ENCODE measurements at places on chromosomes 5 and 9.

GRCh38 chr9:83708515-83709158, 879 bp upstream of the UBQLN1 start:
- DNase-seq, result peak; percentile 68

DNA sequence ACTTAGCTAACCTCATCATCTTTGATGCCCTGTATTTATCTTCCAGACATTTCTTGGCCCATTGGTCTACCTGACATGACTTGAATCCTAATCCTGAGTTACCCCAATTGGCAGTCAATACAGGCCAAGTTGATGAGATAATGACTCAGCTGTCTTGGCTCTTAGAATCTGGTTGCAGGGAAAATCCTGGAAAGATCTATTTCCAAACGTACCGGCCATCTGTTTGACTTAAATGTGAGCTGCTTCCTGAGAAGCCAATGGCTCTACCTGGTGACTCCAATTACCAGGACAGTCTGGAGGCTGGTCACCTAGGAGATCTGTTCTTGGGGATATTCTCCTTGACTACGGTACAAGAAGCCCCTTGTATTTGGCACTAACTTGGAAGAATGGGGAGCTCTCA, 475.2 kb upstream of the BRINP1 start:
- DNase-seq, result no peak

DNA sequence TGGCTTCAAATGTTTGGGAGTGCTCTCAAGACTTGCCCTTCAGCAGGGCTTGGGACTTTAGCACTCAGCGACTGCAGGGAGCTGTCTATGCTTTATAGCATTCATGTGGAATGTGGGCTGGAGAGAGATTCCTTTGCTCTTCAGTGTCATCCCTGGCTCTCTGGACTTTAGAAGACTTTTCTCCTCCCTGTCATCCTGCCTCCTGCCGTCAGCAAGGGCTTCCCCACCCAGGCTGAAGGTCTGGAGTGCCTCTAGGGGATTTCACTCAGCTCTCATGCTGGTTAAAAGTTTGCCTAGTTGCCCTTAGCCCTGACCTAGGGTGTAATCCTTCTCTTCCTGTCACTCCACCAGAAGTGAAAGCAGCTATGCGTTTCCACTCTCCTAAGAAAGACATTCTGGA, 210.9 kb downstream of the FRMD3 start:
- no peak for DNase-seq

DNA sequence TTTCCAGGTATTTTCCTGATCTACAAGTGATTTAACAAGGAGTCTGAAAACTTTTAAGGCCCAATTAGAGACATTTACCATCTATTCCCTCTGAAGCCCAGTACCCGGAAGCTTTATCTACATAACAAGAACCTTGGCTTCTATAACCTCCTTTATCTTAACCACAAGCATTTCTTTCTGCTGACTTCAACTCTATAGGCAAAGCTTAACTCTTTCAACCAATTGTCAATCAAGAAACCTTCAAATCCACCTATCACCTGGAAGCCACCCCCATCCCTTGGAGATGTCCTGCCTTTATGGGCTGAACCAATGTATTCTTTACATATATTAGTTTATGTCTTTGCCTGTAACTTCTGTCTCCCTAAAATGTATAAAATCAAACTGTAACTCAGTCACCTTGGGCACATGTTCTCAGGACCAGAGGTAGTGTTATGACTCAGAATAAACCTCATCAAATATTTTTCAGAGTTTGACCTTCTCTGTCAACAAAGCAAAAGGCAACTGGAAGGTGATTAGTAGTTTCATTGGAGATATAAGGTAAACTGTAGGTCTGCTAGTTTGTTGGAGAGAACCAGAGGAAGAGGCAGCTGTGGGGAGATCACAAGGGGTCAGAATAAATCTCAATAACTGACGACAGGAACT, 13.0 kb upstream of the RIMOC1 start:
- DNase-seq, result no peak

DNA sequence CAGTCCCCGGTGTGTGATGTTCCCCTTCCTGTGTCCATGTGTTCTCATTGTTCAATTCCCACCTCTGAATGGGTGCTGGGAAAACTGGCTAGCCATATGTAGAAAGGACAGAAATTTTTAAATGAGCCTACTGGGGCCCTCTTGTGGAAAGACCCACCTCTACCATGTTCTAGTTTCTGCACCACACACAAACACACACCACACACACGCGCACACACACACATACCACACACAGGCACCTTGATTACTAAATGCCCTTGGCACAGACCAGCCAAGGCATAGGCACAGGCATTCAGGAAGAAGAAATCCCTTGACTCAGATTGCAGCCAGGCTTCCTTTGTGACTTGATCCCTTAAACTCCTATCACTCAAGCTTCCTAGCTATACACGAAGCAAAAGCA, 60.5 kb downstream of the SIL1 start:
- DNase-seq, result peak; percentile 48

DNA sequence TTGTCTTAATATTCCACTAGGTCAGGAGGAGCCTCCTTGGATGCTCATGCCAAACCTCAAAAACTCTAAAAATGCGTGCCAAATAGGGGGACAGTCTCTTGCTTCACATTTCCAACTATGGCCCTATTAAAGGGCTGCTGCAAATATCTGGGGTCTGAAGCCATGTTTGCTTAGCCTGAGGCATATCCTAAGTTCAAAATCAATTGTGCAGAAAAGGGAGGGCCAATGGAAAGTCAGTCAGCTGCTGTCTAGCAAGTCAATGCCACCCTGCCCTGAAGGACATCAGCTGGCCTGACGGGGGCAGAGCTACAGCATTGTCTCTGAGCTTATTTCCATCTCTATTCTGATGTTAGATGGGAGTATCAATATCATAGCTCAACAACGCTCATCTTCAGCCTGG, 93.6 kb downstream of the SH3TC2 start:
- DNase-seq, result no peak

GRCh38 chr9:3858961-3859360, 333.2 kb upstream of the RFX3 start:
- no peak for DNase-seq

DNA sequence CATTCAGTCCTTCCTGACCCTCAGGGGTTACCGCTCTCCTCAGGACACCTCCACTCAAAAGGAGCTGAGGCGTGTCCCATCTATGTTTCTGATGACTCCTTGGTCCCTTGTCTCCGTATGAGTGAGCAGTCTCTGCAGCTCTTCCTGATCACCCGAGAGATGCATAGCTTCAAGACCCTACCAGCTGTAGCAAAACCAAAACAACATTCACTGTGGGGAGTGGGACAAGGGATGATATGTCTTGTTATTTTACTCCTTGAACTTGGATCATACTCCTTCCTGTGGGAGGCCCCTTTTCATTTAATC, 14.4 kb downstream of the GLDC start:
- no peak for DNase-seq

- no peak for DNase-seq
Observed at GRCh38 chr5:151781201-151781600, 9.4 kb downstream of the G3BP1 start.

GRCh38 chr9:69325409-69326212, 596 bp downstream of the ENTREP1 start:
- no peak for DNase-seq

DNA sequence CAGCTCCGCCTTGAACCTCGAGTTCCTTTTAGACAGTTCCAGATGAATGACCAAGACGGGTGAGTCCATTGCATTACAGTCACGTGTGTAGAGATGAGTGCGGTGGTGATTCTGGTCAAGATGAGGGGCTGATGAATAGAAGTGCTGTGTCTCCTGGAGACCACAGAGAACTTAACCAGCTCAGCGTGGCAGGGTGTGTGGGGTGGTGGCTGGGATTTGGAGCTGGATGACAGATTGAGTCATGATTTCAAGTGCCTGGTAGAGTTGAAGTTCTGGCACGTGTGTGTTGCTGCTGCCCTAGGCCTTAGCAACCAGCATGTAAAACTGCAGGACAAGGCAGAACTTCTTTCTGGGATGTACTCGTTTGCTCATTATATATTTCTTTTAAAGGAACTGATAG, 53.3 kb downstream of the PRRC2B start:
- no peak for DNase-seq

DNA sequence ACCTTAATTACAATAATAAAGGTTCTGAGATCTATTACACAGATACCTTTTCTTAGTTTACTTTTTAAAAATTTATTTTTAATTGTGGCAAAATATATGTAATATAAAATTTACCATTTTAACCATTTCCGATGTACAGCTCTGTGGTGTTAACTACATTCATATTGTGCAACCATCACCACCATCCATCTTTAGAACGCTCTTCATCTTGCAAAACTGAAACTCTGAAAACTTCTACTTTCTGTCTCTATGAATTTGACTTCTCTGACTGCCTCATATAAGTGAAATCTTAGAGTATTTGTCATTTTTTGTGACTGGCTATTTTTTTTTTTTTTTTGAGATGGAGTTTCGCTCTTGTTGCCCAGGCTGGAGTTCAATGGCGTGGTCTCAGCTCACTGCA, 26.8 kb downstream of the WWC1 start:
- no peak for DNase-seq

GRCh38 chr5:1973391-1974013, 90.8 kb upstream of the IRX4 start:
- no peak for DNase-seq

DNA sequence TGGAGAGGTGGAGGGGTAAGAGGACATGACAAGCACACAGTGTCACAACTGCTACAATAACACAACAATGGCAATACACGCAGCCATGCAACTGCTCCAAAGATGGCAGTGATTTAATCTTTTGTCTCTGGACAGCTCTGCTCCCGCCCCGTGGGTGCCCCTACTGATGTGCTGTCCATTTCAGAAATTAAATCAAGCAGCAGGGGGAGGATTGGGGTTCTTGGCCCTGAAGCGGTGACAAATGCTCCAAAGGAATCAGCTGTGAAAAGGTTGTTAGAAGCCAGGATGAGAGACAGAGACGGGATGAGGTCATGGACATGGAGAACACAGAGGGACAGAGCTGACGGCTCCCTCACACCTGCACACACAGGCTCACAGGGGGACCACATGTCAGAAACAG, 22.6 kb downstream of the CNTFR start:
- DNase-seq, result no peak

DNA sequence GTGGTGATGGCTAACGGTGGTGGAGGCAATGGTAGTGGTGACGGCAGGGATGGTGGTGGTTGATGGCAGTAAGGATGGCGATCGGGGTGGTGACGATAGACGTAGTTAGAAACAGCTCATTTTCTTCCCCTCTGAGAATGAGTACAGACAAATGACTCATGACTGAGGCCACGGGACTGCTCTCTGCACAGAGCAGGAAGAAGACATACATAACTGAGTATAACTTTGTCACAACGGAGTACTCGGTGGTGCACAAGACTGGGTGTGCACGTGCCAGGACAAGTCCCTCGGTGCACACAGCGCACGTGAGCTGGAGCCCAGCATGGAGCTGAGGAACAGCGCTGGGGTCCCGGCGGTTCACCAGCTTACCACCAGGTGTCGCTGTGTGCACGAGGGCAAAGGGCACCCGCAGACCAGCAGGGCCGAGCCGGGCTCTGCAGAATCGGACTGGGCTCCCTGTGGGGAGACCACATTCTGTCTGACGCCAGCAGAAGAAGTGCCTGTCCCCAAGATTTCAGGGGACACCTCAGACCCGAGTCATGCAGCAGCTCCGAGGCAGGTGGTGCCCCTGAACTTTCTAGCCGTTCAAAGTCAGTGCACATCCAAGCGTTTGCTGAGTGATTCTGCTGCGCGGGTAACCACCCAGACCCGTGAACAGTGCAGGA, 188.6 kb downstream of the FSTL4 start:
- DNase-seq, result peak; percentile 59
